ENCODE measurements at places on chromosomes 11 and 22.

GRCh38 chr11:84685976-84686375 lies 941.2 kb downstream of the DLG2 start:
- no peak for DNase-seq

- peak; percentile 90 for DNase-seq
Measured at GRCh38 chr11:31509429-31510345, at the start of the genes ELP4 and IMMP1L. Gene ELP4 (plus strand): TSS chr11:31509767. CDS start chr11:31509785, 18 bp downstream. Gene IMMP1L (minus strand): TSS chr11:31509622. CDS start chr11:31463276, 46,346 bp downstream.

DNA sequence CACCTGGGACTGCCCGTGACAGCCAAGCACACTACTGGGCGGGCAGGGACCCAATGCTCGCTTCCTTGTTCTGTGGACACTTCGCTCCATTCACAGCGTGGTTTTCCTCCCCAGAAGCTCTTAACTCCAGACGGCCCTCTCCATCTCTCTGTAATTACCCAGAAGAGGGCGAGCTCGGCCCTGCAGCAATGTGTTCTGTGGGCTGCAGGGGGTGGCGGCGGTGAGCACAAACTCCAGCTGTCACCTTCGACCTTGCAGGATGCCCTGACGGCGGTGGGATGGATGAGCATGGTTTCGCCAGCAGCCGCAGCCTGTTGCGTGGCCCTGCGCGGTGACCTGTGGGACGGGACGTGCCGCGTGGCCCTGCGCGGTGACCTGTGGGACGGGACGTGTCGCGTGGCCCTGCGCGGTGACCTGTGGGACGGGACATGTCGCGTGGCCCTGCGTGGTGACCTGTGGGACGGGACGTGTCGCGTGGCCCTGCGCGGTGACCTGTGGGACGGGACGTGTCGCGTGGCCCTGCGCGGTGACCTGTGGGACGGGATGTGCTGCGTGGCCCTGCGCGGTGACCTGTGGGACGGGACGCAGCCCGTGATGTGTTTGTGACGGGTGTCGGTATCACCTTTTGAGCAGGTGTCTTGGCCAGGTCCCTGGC lies 1204.7 kb downstream of the BRD1 start:
- DNase-seq, result no peak

GRCh38 chr22:23835484-23836144 lies 3.2 kb downstream of the DERL3 start:
- no peak for DNase-seq

GRCh38 chr11:77677138-77677537 lies 39.5 kb upstream of the CLNS1A start:
- no peak for DNase-seq

DNA sequence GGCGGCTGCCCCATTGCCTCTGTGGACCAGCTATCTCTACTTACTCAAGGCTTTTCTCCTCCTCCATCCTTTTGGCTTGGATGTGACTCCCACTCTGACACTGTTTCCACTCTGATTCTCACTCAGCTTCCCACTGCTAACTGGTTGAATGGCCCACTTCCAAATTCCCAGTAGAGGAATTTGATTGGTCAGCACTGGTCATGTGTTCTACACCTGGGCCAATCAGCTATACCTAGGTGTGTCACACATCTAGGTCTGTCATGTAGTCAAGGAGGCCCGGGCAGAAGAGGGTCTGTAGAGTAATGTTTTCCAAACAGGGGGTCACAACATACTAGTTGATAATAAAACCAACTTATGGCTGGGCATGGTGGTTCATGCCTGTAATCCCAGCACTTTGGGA lies 53.3 kb downstream of the TPBGL start:
- DNase-seq, result no peak

- no peak for DNase-seq
Measured at GRCh38 chr11:62179995-62180394, 10.0 kb upstream of the SCGB1D1 start.

DNA sequence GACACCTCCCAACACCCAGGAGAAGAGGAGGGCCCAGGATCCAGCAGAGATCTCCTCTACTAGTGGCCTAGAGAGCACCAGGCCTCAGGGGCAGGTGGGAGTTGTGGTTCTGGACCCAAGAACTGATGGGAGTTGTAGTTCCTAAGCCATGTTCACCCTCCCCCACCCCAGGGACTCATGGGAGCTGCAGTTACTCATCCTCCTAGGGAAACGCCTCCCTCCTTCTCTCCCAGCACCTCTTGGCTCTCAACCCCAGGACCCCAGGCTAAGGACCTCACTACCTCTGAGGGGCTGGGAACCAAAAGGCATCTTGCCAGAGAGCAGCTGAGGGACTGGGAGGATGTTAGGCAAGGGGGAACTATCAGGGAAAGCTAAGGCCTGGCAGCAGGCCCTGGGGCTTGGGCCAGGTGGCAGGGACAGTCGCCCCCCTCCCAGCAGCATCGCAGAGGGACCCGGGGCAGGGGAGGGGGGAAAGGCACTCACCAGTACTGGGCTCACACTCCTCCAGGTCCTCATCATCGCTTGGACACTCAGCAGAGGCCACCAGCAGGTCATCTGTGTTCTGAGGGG lies 28.9 kb downstream of the SLC22A12 start:
- no peak for DNase-seq

DNA sequence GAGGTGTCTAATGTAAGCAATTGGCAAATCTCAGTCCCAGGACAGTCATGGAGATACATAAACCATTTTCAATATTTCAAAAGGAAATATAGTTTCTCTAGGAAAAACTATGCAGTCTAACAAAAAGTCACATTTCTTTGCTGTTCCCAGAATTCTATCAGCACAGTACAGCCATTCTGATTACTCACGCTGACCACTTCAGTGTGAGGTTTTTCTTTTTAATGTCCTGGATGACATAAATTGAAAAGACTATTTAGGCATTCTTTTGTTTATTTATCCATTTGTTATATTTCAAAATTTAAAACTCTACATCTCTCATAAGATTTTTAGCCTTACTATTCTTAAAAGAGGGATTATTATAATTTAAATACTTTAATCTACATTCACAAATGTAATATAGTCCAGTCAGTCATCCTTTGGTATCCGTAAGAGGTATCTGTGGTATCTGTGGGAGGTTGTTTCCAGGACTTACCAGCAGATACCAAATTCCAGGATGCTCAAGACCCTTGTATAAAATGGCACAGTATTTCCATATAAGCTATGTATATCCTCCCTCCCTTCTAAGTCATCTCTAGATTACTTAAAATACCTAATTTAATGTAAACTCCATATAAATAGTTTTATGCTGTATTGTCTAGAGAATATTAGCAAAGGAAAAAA lies 331.1 kb upstream of the PITPNB start:
- no peak for DNase-seq

GRCh38 chr11:128184981-128185380 lies 402.4 kb downstream of the ETS1 start:
- no peak for DNase-seq

DNA sequence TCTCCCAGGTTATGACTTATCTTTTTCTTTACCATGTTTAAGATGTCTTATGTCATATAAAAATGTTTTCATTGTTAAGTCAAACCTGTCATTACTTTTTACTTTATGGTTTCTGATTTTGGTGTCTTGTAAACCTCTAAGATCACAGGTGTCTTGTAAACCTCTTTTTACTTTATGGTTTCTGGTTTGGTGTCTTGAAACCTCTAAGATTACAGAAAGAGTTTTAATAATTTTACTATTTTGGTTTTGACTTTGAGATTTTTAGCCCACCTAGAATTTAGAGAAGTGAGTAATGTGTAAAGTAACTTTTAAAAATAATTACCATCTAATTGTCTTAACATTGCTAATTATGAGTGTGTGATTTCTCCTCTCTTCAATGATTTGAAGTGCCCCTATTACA lies 2.6 kb downstream of the CSF2RB start:
- DNase-seq, result no peak

DNA sequence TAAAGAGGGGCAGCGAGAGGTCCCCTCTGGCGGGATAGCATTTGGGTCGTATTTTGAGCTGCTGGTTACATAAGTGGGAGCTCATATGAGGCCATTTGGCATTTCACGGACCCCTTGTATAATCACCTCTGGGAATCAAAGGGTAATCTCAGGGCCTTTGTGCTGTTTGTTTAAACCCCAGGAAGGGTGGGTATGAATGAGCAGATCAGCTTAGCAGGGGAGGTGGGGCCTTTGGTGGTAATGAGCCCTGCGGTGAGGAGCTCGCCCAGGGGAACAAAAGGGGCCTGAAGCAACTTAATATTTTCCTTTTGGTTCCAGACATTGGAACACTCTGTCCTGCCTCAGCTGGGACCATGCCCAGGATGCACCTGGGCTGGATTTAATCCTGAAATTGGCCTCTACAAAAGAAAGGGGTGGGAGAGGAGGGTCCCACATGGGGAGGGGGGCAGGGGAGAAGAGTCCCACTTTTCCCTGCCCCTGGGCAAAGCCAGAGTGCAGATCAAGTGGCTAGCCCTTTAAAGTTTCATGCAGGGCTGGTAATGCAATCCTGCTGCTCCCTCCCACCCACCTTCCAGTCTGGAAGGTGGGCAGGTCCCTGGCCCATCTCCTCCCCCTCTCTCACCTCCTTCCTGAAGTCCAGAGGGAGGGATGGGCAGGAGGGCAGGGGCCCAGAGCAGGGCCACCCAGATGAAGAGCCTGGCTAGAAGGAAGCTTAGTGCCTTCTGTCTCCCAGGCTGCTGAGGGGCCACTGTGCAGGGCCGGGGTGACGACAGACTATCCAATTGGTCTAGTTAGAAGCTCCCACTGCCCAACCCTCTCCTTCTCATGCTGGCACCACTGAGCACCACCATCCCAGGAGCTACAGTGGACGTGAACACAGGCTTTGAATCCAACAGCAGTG lies 10.5 kb downstream of the TSKU start:
- DNase-seq, result no peak

Data from T-helper 22 cell (primary cell).